Panc1 (cell line): ENCODE measurements at places on chromosomes 3 and 15.

- no peak for DNase-seq
Observed at GRCh38 chr3:33402936-33403335, 37.3 kb downstream of the UBP1 start.

GRCh38 chr15:41115652-41116115 lies 396 bp downstream of the INO80 start:
- no peak for DNase-seq

GRCh38 chr3:31541089-31541488 lies 8.4 kb downstream of the STT3B start:
- no peak for DNase-seq

GRCh38 chr3:74722211-74722610 lies 107.8 kb upstream of the CNTN3 start:
- no peak for DNase-seq

GRCh38 chr3:121467085-121467484 lies 78.7 kb downstream of the POLQ start:
- DNase-seq: no peak

DNA sequence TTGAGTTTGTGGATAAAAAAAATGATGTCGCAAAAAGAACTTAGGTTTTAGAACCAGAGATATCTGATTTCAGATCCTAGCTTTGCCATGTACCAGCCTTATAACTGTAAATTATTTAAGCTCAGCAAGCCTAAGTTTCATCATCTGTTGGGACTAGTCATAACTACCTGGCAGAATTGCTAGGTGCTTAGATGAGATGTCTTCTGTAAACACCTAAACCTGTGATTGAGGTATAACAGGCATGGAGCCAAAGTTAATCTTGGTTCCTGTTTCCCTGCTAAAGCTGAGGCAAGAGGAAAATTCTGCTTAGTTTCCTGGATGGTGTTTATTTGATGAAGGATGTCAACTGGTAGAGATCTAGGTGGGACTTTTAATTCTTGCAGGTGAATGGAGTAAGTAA lies 331.3 kb upstream of the RBMS3 start:
- DNase-seq: no peak

DNA sequence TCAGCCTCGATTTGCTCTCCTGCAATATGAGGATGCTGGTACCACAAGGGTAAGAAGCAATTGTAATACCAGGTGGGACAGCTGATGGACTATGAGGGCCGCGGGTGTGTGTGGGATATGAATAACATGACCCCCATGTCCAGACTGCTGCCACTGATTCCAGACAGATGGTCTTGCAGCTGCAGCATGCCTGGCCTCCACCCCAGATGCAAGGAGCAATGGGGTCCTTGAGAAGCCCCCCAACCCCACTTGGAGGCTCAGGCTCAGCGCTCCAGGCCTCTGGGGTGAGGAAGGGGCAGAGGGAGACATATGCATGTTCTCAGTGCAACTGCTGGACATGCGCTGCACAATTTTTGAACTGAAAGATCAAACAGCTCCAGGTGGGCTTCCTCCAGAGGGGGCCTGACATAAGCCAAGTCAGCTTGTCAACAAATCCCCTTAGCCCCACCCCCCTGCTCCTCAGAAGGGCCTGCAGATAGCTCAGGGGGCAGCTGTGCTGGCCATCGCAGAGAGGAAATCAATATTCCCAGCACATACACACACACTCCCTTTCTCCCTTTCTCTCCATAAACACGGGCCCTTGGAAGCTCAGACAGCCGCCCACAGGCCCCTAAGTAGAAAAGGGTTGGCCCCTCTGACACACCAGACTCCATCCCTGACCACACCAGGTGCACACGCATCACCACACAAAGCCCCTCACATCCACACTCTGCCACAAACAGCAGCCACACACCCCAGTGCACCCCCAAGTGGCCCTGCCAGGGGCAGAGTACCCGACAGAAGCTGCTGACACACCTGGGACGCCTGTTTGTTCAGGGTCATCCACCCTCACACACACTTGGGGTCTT lies 107.0 kb downstream of the IQSEC1 start:
- no peak for DNase-seq

- DNase-seq: no peak
Observed at GRCh38 chr3:101646726-101647125, 30.2 kb downstream of the ZBTB11 start.

DNA sequence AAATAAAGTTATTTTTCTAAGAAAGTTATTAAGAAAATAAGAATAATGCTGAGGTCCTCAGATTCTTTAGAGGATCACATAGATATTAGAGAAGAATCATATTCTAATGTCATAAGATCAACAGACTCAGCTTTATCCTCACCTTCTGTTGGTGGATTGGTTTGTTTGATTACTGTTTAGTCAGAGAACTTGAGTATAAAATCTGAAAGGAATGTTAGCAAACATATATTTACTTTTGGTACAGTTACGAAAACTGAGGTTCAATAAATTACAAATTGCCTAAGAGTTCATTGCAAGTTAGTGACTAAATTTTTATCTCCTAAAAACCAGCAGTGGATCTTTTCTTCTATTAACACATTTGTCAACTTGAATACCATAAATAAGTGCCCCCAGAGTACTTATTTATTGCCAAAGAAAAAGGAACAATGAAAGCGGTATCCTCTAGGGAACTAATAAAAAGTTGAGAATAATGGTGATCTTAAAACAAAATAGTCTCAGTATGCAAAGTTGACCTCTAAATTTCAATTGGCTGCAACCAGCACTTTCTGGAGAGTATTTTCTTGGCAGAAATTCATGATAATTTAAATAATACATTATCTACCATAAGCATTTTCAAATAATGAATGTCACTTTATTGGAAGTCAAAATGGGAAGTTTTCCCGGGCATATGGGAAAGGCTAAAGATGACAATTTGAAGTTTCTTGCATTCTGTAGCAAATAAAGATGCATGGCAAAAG lies 296.8 kb downstream of the OTOL1 start:
- no peak for DNase-seq

DNA sequence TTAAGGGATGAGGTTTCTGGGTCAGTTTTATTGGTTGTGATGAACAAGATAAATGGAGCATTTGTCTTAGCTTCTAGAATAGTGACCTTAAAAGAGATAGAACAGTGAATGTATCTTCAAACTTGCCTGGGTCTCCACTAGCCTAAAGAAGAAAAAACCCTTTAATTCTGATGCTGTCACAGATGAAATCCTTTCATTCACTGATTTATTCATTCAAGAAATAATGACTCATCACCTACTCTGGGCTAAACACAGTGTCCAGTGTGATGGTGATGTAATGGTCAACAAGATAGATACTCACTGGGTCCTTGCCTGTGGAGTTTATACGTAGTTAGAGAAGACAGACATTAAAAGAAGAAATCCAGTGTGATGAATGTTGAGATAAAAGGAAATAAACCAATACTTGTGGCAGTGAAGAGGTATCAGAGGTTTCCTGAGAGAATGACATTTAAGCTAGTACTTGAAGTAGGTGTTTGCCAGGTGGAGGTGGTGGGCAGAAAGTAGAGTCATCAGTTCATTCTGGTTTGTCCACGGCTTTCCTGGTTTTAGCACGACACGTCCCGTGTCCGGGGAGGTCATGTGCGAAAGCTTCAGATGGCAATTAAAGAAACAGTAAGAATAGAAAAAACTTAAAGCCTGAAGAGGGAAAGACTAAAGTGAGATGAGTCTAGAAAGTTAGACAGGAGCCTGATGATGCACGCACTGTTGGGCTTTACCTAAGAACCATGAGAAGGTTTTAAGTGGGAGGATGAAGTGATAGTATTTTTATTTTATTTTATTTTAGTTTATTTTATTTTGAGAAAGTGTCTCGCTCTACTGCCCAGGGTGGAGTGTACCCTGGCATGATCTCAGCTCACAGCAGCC lies 18.5 kb downstream of the PAK2 start:
- peak; percentile 38 for DNase-seq

DNA sequence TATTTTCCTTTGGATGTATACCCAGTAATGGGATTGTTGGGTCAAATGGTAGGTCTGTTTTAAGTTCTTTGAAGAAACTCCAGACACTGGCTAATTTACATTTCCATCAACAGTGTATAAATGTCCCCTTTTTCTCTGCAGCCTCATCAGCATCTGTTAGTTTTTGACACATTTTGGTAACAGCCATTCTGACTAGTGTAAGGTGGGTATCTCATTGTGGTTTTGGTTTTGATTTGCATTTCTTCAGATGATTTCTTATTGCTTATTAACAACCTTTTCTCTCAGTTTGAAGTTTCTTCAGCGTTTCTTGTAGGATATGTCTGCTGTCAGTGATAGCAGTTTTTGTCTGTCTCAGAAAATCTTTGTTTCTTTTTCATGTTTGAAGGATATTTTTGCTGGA lies 15.4 kb downstream of the GALK2 start:
- no peak for DNase-seq

DNA sequence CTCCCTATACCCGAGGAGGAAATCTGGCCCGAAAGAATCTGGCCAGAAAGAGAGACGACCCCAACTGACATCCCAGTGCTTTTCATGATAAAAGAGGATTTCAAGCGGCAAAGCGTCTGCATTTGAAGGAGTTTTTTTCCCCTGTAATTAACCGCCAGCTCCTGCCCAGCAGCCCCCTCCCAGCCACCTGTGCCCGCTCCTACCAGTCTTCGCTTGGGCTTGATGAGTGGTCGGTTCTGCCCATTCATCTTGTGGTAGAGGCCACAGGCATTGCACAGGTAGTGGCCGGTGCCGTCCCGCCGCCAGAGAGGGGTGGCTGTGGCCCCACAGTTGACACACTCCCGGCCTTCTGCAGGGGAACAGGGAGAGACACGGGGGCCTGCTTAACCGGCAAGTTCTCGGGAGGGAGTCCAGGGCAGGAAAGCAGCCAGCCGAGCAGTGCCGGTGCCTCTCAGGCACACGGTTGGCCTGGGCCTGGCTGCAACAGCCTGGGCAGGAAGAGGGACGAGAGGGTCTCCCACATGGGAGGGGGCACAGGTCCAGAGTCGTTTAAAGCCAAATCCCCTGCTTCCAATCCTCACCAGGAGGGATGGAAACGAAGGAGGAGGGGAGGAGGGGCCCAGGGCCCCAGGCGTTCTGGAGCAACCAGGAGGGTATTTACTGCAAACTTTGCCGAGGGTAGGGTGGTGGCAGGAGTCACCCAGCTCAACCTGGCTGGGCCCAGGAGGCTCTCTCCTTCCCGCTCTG lies 9.2 kb downstream of the GATA2 start:
- no peak for DNase-seq

DNA sequence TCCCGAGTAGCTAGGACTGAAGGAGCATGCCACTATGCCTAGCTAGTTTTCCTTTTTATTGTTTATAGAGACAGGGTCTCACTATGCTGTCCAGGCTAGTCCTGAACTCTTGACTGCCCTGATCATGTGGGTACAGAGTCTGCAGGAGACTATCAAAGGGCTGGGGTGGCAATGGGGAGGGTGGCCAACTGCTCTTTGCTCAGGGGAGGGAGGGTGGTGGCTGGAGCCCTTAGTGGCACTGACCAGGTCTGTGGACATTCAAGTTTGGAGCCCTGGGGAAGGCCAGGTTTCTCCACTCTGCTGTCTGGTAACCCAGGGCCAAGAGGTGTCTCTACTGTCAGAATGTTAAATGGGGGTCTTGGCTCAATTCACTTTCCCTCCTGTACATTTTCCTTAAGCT lies 122.0 kb downstream of the SEC22A start:
- no peak for DNase-seq

GRCh38 chr3:145175626-145176025 lies 985.4 kb downstream of the PLOD2 start:
- no peak for DNase-seq

GRCh38 chr3:157407769-157408168 lies 28.9 kb upstream of the PTX3 start:
- no peak for DNase-seq

GRCh38 chr3:36680952-36681351 lies 83.4 kb downstream of the DCLK3 start:
- DNase-seq: no peak

DNA sequence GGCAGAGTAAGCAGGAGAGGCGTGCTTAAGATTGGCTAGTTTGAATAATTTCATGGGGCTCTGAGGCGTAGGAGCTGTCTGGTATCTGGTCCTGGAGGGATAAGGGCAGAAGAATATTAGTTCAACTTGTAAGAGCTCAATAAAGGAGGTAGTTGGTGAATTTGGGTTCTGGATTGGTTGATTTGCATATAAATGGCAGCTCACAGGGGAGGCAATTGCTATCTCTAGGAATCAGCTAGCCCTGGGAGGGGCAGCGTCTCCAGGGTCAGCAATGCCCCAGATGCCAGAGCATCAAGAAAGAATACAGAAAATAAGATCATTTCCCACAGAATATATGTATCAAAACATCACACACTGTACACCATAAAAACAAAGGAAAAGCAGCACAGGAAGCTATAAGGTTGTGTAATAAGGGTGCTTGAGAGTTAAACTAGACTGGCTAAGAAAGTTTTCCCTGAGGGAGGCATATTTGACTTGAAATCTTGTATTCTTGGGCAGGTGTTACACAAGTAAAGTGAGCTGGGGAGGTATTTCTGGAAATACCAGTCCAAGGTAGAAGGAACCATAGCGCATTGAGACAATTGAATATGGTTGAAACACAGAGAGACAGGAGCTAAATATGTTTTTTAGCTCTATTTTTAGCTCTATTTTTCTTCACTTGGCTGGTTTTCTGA lies 6.1 kb downstream of the MOBP start:
- DNase-seq: no peak

GRCh38 chr3:47161983-47162696 lies 1.8 kb downstream of the SETD2 start:
- no peak for DNase-seq

- DNase-seq: no peak
Observed at GRCh38 chr3:131277836-131278497, 103.6 kb upstream of the NUDT16 start.

GRCh38 chr15:39887832-39888231 lies 32.2 kb downstream of the GPR176 start:
- peak; percentile 15 for DNase-seq

GRCh38 chr3:17179381-17180205 lies 294.8 kb downstream of the PLCL2 start:
- DNase-seq: no peak

- DNase-seq: no peak
Observed at GRCh38 chr3:78483090-78483489, 1284.7 kb downstream of the ROBO1 start.

DNA sequence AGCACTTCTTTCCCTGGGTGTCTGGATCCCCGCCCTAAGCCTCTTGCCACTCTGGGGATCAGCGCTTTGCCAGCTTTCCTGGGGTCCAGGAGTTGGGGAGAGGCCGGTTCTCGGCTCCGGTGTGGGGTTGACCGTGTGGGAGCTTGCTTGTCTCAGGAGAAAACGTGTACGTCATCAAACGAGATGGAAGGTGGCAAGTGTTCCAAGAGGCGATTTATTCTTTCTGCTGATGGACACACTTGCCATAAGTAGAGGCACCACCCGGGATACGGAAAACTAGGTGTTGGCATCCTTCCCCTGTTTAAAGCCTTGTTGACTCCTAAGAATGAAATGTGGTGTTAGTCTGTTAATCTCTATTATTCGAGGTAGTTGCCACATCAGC lies 295 bp downstream of the ZWILCH start:
- DNase-seq: no peak

- no peak for DNase-seq
Observed at GRCh38 chr3:5278666-5279065, 91.2 kb downstream of the EDEM1 start.
